ENCODE measurements at places on chromosomes 3 and 15.
A peak's percentile ranks its signal among the peaks of the same experiment; 100 is the strongest.

- no peak for DNase-seq
Observed at GRCh38 chr3:105465251-105465853, 98.6 kb downstream of the ALCAM start.

- DNase-seq = peak; percentile 19
Observed at GRCh38 chr3:183536238-183536880, 19.1 kb downstream of the KLHL6 start.

DNA sequence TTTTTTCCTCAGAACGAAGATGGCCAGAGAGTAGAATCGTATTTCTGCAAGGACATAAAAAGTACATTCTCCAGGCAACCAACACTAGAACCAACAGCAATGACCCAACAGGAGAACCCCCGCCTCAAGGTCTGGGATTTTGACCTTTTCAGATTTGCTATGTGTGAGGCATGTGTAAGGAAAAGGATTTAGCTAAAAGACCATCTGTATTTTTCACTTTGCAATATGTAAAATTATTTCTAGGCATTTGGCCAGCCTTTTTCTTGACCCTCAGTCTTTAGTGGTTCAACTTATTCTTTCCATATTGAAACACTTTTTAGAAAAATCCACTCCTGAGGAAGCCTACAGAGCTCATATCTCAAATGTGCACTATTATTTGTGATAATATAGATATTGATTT is 219.2 kb upstream of the GOLGA6L4 start:
- no peak for DNase-seq

DNA sequence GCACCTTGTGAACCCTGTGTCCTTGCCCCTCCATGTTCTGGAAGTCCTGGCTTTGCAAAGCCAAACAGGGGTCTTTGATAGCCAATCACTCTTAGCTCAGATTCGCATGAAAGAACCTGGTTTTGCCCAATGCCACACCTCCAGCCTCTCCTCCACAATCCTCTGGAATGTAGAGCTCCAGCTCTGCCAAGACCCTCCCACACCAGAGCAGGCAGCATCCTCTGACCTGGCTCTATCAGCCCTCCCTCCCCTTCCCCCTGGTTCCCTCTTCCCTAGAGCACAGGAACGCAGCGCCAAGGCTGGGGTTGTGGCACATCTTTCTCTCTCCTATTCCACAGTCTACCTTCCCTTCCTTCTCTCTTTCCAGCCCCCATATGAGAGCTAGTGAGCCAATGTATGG is 133.3 kb downstream of the RPLP1 start:
- DNase-seq = no peak

- DNase-seq = peak; percentile 21
Observed at GRCh38 chr15:64151727-64152506, at the start of gene SNX22. SNX22 (plus strand) TSS chr15:64151731; CDS start chr15:64151776, 45 bp downstream.

GRCh38 chr3:142664311-142664710 is 59.5 kb upstream of the TRPC1 start:
- DNase-seq = no peak

GRCh38 chr3:83802801-83803200 is 1156.0 kb upstream of the CADM2 start:
- DNase-seq = no peak

GRCh38 chr15:90915216-90915807 is 12.2 kb downstream of the MAN2A2 start:
- DNase-seq = no peak

GRCh38 chr3:146581951-146582467 is 23.1 kb downstream of the PLSCR5 start:
- DNase-seq = no peak

DNA sequence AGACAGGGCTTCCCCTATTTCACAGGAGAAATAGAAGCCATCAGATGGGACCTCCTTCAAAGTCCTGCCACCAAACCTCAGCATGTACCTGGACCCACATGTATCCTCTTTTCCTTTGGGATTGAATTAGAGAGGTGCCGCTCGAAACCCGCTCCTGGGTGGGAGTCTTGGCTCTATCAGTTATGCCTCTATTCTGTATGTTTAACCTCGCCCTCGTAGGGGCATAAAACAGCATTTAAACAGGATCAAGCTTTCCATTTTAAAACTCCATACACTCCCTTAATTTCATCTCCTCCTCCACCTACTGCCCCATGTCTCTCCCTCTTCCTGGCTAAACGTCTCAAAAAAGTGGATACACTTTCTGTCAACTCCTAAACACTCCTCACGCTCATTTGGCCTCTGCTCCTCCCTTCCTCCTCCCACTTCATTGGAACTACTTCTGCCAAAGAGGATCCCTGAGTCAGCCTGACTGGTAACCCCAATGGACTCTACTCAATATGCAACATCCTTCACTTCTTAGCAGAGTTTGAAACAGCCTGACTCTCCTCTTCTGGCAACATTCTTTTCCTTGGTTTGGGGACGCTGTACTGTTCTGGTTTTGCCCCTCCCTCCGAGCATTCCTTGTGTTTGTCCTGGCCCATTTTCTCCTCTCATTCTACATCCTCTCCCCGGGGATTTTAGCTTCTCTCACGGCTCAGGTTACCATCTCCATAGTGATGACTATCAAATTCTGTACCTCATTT is 23.0 kb upstream of the MUC20 start:
- no peak for DNase-seq

- no peak for DNase-seq
Observed at GRCh38 chr15:68184616-68185480, 20.3 kb downstream of the CALML4 start.

GRCh38 chr15:70643106-70643782 is 120.1 kb downstream of the UACA start:
- no peak for DNase-seq

DNA sequence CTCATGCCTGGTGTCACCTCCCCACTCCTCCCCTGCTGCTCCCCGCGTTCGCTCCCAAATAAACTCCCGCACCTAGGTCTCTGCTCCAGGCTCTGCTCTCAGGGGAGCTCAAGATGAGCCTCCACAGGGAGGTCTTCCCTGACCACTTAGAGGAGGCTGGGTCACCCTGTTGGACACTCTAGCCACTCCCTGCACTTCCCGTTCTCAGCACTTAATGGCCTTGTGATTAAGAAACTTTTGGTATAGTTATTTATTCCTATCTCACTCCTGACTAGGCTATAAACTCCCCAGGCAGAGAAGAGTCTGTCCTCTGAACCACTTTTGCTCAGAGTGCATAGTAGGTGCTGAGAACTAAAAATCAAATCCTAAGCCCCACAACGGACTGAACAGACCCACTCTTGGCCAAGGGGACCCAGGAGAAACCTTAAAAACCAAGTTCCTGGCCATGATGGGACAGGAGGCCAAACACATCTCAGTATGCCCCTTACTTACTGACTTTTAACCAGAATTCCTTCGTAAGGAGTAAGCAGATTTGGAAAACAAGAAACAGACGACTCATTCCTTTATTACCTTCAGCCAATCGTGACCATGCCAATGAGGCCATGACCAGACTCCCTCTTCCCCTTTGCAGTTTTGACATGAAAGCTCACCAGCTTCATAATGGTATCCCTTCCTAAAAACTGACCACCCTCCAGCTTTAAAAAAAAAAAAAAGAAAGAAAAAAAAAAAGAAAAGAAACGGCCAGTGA is 69.0 kb upstream of the HRH1 start:
- DNase-seq = no peak

Measured in CD4-positive, alpha-beta T cell treated with Interferon gamma for 1 hour (primary cell).